Activated CD4-positive, alpha-beta T cell treated with anti-CD3 and anti-CD28 coated beads, Interleukin-2, amount 10 ng/mL, durations not matched to agents 7 days and 5 days (primary cell): ENCODE measurements at places on chromosomes 2 and 18.

GRCh38 chr2:108911401-108911800 lies 77.6 kb downstream of the EDAR start:
- no peak for DNase-seq

DNA sequence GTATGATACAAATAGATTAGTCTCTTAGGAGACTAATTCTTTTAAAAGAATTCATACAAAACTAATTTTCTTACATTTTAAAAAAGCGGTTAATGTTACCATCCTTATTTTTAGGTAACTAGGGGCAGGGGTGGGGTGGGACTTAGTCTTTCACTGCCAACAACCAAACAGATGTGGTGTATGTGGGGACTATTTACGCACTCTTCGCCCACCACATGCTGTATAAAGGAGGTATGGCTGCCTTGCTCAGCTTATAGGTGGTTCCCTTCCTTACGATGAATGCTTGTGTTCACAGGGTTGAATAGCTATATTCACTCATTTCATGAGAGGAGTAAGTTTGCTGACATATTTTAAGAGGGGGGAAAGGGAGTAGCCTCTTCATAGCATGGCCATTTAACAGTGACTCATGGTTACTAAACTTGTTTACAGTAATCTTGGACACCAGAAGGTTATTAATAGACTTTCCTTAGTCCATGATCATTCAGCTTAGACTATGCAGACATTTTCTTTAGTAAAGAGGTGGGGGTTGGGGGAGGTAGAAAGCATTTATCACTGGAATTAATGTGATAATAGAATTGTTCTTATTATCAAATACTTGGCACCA lies 61.8 kb downstream of the CAB39 start:
- no peak for DNase-seq

DNA sequence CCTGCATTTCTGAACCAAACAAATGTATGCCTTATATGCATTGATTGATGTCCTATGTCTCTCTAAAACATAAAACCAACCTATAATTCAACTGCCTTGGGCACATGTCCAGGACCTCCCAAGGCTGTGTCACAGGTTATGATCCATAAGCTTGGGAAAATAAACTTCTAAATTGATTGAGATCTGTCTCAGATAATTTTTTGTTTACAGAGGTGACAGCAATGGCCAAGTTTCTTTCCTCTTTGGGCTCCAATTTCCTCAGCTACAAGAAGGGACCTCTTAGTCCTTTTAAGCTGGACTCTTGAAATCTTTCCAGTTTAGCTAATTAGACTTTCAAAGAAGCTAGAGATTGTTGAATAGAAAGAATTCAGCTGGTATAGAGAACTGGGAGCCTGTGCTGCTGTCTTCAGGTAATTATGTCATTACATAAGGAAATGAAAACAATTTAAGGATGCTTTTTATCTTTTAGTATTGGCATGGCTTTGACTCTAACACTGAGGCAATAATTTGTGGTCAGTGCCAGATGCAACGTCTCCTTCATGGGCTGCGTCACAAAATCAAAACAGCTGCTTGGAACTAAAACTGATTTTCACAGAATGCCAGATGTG lies 412.1 kb upstream of the TRIB2 start:
- no peak for DNase-seq

- DNase-seq: no peak
Measured at GRCh38 chr2:133484784-133485183, 83.5 kb downstream of the NCKAP5 start.

- DNase-seq: no peak
Measured at GRCh38 chr18:75730249-75730648, 302.7 kb upstream of the SMIM21 start.

DNA sequence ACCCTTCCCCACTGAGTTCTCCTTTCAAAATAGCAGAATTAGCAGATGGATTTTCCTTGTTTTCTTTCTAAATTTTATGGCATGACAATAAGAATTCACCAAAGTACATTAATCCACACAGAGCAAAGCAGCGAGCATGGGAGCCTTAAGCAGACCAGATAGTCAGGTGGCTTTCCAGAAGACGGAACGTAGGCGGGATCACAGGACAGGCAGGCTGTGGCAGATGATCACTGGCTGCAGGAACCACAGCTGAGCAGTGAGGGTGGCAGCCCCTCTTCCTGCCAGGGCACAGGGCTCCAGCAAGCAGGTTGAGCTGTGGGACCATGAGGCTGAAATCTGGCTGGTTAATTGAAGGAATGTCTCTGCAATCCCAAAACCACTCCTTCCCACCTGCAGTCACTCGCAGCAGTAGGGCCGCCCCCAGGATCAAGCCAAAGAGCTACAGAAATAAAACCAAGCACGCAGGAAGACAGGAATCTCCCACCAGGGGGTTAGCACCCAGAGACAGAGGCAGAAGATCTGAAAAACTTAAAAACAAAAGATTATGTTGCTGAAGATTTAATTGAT lies 259.9 kb downstream of the EIPR1 start:
- DNase-seq: no peak

DNA sequence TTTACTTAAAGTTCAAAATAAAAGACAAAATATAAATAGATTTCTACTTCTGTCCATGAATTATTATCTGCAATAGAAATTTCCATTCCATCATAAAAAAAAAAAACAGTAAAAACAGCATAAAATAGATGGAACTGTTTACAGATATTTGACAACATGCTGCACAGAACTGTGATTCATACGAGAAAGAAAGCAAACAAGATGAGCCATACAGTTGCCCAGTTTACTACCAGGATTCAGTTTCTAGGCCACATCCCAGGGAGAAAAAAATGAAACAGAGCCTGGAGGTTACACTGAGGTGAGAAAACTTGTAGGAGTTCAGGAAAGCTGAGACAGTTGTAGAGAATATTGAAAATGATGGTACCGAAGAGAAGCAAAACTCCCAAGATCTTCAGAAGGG lies 1426.9 kb upstream of the ACVR2A start:
- no peak for DNase-seq

DNA sequence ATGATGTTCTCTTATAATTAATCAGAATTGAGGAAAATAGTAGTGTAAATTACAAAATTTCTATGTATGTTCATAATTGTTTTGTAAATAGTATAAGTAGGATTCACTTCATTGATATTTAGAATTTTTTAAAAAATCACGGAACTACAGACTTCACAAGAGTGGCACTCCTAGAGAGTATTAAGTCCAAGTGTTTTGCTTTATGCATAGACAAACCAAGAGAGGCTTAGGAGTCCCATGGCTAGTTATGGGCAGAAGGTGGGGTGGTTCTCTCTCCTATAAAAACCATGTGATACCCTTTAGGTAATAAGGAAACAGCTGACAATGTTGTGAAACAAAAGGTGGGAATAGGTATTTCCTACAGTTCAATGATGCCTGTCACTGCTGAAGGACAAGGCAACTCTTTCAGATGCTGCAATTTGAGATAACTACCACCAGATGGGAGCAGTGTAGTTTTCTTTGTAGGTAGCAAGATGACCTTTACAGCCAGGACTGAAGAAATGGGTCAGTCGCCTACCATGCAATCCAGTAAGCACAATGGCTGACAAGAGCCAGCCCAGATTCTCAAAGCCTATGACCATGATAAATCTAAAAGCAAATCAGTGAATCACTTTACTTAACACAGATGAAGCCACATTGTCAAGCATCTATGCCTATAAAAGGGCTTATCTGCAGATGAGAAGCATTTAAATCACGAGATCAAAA lies 83.9 kb downstream of the AAK1 start:
- no peak for DNase-seq

DNA sequence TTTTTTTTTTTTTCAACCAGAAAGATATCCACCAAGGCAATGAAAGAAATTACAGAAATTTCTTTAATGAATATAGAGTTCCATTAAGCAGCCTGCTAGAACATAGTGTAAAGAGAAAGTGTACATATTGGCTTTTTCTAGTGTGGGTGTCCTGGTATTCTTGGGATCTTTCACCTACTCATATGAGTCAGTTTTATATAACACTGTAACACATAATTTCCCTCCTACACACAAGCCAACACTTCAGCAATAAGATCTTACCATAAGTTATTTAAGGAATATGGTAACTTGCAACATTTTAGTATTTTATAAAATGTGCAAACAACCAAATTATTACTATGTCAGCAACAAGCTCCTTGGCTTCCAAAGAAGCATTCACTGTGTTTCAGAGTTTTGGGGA lies 59.9 kb downstream of the ZRANB3 start:
- DNase-seq: no peak

DNA sequence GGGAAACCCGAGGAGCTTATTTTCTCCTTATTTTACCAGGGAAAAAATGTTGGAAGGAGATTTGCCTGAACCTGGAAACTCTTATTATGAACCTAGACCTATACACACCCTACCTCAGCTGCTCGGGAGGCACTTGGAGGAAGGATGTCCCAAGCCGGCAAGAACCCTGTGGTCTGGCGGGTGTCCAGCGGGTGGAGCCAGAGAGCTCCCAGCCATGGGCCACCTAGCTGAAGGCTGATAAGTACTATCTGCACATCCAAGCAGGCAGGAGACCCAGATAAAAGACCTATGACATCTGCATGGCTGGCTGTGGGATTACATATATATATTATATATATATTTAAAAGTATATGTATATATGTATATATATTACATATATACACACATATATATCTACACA lies 1.1 kb upstream of the SLC14A1 start:
- DNase-seq: peak; percentile 74

DNA sequence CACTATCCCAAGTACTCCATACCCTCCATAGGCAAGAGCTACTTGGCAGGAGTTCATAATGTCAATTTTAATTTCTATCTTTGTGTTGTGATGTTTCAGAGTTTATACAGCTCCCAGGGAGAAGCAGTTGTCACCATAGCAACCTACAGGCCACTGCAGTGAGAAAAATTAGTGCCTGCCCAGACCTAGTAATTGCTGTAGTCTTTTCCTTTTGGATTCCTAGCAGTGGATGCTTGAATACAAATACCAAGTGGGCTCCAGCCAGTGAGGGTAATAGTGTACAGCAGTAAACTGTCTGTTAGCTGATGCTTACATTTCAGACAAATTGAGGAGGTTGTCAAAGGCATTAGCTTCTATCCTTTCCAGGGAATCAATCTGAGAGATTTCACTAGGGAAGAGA lies 26.7 kb downstream of the LHCGR start:
- no peak for DNase-seq

- DNase-seq: no peak
Measured at GRCh38 chr2:219624565-219624964, 2.9 kb upstream of the SLC4A3 start.

DNA sequence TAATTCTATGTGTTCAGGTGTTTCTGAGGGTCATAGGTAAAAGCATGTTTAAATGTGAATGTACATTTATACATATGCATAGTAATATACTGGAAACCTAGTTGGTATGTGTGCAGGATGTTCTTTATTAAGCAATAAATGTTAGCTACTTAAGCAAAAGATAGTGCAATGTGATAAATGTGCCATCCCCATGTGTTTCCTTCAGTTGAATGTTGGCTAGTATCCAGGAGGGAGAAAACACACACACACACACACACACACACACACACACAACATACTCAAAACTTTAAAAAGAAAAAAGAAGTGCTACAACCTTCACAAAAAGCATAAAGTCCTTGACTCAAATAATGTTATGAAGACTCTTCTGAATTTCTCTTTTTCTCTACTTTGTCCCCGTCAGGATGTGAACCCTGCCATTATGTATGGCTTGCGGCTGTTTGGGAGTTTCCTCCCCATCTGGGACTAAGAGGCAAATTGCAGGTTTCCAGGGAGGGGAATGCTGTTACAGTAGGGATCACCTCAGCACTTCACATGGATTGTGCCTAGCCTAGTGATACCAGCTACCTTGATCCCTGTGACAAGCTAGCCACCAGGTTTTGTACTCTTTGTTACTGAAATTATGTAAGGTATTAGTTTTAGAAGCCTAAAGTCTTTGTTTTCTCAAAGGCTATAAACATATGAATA lies 82.6 kb downstream of the IKZF2 start:
- no peak for DNase-seq

- no peak for DNase-seq
Measured at GRCh38 chr2:118838741-118839455, 8.6 kb downstream of the EN1 start.

- DNase-seq: no peak
Measured at GRCh38 chr2:167151894-167152293, 263.6 kb downstream of the XIRP2 start.

DNA sequence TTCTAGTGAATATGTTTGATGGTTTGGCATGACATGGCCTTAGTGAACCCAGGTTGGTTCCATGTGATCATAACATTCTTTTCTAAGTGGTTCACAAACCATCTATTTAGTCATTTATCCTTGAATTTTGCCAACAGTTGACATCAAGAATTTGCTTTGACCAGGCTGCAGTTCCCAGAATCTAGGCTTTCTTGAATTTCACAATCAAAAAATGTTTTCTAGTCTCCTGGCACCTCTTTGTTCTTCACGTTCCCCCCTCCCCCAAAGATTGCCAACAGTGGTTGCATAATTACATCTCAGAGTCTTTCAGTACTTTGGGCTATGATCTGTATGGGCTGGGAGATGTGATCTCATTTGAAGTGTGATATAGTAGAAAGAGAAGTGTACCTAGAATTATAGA lies 124.0 kb downstream of the GATA6 start:
- DNase-seq: no peak
